Substantia nigra (tissue), 51 donors: ENCODE measurements at places on chromosomes 5 and 9.

DNA sequence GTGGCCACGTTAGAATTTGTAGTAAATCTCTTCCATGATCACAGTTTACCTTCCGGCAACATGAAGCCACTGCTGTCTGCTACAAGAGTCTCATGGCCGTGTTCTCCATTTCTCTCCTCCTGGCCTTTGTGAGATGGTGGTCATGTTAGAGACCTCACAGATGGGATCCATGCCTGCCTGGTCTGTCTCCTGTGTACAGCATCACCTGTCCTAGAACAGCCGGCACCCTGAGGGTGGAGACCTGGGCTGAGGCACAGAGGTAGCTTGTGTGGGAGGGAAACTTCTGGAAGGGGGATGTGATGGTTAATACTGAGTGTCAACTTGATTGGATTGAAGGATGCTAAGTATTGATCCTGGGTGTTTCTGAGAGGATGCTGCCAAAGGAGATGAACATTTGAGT, 3.1 kb upstream of the FCN2 start:
- DNase-seq, result no peak

DNA sequence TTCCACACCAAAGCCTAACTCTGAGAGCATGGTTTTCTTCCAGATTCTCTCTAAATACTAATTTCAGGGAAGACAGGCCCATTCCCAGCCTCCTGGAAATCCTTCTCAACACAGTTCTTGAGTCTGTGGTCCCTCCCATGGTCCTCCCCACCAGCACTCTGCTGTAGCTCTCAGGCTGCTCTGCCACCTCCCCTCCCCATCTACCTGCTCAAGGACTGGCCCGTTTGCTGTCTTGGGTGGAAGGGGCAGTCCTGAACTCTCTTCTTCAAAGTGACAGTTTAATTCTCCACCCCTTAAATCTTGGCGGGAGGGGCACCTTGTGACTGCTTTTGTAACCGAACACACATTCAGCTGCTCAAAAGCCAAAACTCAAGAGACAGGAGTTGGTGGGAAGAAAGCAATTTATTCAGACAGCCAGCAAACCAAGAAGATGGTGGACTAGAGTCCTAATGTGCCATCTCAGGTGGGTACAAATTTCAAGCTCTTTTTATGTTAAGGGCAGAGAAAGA, 7.6 kb upstream of the LCN15 start:
- DNase-seq, result no peak

DNA sequence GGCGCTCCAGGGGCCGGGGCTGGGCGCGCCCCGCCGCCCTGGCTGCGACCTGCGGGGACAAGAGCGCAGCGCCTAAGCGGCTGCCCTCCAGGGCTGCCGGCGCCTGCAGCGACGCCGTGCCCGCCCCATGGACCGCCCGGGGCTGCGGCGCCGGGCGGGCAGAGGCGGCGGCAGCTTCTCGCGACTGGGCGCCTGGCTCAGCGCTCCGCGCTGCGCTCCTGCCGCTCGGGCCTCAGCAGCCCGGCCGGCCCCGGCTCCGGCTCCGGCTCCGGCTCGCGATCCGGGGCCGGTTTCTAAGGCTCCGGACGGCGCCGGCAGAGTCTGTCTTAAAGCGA, at the start of gene PITX1:
TSS of gene PITX1 (minus strand) at position 328 of the 335 bp plus-strand sequence. CDS start 347 bp downstream, outside the sequence.
- DNase-seq, result no peak

GRCh38 chr5:174493530-174493929, 230.9 kb upstream of the MSX2 start:
- DNase-seq, result no peak

GRCh38 chr5:155343468-155343867, 329.9 kb downstream of the KIF4B start:
- no peak for DNase-seq

DNA sequence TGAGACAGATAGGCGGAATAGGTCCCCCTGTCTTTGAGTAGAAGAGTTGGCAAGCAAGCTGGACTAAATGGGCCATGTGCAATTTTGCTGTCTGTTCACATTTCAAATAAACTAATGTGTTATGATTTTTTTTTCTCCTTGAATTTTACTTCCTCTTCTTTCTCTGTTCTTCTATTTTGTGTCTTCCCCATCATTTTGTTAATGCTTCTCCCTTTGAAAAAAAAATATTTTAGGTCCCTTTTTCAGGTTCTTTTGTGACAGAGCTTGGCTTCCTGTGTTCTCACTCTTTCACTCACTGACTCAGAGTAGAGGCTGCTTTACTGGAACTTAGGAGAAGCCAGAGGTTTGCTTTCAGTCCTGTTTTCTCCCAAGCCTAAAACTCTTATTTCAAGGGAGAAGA, 48.1 kb downstream of the PTCD2 start:
- DNase-seq, result no peak

GRCh38 chr5:17150531-17150930, 66.9 kb upstream of the BASP1 start:
- no peak for DNase-seq
